ENCODE measurements at places on chromosomes 7 and 10.
A peak's percentile ranks its signal among the peaks of the same experiment; 100 is the strongest.

DNA sequence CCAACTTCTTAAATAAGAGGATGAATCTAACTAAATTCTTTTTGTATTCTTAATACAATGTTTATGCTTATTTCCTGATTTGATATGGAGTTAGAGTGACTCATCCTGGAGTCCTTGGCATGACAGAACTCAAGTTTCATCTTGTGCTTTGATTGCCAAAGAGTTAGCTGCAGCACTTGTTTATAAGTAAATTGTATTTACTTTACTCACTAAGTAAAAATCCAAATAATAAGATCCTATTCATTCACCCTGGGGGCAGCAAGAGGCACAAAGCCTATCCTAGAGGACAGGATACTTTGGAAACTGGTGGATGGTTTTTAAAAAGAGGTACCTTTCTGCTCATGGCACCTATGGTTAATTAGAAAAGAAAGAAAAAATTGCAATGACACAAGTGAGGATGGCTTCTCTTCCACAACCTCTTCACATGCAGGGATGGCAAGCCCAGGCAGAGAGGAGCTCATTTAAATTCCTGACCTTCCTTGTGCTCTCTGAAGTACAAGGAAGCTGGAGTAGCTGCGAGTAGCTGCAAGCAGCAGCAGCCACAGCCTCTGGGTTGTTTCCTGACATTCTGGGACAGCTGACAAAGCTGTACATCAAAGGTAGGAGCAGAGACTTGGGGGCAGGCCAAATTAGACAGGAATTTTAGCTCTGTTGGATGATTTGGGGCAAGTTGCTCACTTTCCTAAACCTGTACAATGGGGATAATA is 28.5 kb upstream of the CROT start:
- no peak for DNase-seq

- DNase-seq = peak; percentile 64
Observed at GRCh38 chr7:100675581-100676350, 2.2 kb downstream of the GNB2 start.

GRCh38 chr10:24418532-24418931 is 209.6 kb downstream of the KIAA1217 start:
- no peak for DNase-seq

GRCh38 chr10:49585387-49585786 is 24.7 kb upstream of the SLC18A3 start:
- DNase-seq = no peak

DNA sequence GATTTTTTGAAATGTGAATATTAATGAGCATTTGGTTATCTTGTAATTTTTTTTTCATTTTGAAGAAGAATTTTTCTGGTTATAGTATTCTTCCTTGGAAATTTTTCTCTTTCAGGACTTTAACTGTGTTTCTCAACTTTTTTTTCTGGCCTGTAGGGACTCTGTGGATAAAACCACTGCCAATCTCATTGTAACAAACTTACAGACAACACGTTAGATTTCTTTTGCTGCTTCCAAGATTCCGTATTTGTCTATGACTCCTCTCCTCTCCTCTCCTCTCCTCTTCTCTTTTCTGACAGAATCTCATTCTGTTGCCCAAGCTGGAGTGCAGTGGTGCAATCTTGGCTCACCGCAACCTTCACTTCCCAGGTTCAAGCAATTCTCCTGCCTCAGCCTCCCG is 19.4 kb upstream of the ZNF92 start:
- DNase-seq = no peak

GRCh38 chr7:6500691-6501090 is 50.6 kb downstream of the GRID2IP start:
- DNase-seq = no peak

GRCh38 chr10:22719406-22720042 is 5.1 kb upstream of the PIP4K2A start:
- DNase-seq = no peak

DNA sequence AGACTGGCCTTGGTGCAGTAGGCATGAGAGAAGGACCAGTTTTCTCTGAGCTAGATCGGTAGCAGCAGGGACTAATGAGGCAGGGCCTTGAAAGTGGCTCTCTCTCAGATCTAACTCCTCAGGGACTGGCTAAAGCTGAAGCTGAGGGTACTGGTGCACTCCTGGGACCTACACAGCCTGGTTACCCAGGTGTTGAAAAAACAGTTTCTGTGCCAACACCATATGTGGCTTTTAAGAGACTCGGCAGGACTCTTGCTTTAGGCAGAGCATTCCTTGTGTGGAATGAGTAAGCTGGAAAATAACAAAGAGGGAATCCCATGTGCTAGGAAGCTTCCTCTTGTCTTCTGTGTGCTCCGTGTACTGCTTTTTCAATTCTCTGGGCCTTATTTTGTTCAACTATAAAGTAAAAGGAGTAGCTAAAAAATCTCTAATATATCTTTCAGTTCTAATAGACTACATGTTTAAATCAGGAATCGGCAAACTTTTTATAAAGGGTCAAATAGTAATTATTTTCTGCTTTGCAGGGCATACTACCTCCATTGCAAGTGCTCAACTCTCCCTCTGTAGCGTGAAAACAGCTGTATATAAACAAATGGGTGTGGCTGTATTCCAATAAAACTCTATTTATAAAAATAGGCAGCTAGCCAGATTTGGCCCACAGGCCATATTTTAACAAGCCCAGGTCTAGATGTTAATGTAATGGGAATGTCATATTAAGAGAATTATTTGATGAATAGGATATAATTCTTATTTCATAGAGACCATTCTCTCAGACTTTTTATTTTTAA is 186.1 kb upstream of the KAT6B start:
- no peak for DNase-seq

GRCh38 chr10:117366741-117367140 is 8.5 kb downstream of the PDZD8 start:
- no peak for DNase-seq

DNA sequence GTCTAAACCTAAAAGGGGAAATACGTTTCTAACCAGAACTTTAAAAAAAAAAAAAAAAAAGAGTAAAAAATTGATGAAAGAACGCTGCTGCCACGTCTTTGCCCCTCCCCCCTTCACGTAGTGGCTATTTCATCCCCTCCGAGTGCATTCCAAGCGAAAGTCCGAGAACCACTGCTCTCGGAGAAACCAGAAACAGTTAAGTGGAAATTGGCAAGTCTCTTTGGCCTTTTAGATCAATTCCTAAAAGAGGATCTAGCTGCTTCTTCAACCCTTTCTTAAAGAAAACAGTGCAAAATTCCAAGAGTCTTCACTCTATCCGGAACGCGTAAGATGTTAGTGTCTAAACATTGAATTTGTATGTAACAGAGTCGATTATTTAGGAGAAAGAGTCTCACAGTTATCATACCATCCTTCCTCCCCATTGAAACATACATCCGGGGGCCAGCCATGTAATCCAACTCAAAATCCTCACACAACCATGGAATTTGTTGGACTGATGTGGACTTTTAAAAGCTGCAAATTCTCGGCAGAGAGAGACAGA is 1.1 kb downstream of the P4HA1 start:
- no peak for DNase-seq

GRCh38 chr10:120931423-120931822 is 80.3 kb downstream of the WDR11 start:
- DNase-seq = no peak

GRCh38 chr10:80760914-80761371 is 223.2 kb downstream of the SH2D4B start:
- no peak for DNase-seq

GRCh38 chr10:111801841-111802240 is 381.7 kb downstream of the GPAM start:
- DNase-seq = no peak

DNA sequence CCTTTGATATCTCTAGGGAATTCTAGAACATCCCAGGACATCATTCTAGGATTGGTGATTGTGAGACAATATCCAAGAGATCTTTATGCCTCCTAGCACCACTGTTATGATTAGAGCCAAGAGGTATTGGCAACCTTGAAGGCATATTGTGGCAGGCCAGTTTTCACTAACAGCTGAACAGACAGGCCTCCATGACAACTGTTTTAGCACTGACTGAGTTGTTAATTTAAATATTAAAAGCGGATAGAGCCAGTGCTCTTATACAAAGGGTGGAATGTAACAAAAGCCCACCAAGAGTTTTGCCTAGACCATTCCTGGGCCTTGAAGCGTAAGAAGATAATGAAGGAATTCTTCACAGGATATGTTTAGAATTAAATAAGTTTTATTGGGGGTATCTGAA is 131.9 kb downstream of the DGKB start:
- no peak for DNase-seq

DNA sequence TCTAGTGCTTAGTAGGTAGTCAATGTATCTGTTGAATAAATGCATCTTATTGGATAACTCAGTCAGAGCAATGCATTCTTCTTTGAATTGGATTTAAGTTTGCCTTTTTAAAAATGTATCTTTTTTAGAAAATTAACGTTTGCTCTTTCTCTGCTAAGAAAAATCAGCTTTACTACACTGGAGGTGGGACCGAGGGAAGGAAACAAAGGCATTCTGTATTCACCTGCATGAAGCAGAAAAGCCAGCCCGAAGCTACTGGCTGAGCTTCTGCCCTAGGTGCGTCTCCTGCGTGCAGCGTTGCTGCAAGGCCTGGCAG is 22.2 kb upstream of the ITGB1 start:
- no peak for DNase-seq

DNA sequence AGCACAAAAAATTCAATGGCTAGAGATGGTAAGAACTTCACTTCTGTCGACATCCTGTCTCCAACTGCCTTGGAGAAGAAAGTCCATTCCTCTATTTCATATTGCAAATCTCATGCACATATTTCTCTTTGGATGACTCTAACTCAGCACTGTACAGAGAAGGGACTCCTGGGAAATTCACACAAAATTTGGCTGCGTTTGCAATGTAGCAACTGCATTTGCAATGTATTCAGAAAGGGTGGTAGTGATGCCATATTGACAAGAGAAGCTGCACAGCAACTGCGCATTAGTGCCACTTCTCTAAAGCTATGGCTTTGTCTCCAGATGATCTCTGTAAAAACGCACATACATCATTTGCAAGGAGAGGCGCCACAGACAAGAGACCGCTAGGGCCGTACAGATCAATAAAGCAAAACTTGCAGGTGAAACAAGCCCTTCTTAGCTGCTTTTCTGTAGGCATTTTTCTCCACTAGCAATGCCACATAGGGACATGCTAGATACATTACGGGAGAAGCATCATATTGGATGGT is 389.5 kb downstream of the TCERG1L start:
- no peak for DNase-seq

DNA sequence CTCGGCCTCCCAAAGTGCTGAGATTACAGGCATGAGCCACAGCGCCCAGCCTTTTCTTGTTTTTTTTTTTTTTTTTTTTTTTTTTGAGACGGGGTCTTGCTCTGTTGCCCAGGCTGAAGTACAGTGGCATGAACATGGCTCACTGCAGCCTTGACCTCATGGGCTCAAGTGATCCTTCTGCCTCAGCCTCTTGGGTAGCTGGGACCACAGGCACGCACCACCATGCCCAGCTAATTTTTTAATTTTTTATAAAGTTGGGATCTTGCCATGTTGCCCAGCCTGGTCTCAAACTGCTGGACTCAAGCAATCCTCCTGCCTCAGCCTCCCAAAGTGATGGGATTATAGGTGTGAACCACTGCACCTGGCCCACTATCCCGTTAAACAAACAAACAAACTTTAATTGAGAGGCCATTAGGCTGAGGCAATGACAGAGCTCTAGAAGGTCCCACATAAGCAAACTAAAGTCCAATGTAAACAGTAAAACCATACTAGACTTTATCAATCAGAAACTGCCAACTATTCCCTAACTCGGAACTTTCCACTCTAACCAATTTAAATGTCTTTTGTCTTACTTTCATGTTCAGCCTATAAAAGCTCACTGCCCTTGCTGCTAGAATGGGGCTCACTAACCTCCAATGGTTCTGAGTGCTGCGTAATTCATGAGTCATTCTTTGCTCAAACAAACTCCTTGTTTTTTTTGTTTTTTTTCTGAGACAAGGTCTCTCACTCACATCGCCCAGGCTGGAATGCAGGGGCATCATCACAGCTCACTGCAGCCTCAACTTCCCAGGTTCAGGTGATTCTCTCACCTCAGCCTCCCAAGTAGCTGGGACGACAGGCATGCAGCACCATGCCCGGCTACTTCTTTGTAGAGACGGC is 1.9 kb downstream of the DHX32 start:
- DNase-seq = no peak

DNA sequence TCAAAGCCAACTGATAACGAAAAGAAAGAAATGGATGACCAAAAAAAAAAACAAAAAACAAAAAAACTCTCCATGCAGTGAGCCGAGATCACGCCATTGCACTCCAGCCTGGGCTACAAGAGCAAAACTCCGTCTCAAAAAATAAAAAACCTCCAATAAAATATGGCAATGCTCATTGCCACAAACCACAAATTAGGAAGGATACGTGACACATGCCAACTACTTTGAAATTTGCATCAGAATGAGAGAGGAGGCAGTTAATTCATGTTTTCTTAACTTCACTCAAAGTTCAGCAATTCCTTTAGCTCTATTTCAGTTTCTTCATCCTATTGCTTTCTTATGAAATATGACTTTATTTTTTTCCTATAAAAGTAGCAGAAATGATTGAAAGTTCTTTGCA is 398.1 kb upstream of the C7orf33 start:
- DNase-seq = no peak

DNA sequence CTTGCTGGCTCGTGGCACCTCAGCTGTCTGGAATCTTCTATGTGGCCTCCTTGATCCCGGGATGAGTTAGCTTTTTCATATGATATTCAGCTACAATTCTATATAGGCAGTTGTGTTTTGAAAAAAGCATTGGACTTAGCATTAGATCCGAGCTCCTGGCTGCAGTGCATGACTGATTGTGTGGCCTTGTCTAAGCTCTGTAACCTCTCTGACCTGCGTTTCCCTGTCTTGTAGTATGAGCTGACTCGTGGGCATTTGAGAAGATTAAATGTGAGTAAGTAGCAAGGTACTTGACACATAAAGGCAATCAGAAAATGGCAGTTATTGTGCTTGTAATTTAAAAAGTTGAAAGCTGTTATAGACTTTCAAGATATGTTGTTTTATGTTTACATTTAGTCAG is 85.9 kb downstream of the CCNY start:
- DNase-seq = no peak

DNA sequence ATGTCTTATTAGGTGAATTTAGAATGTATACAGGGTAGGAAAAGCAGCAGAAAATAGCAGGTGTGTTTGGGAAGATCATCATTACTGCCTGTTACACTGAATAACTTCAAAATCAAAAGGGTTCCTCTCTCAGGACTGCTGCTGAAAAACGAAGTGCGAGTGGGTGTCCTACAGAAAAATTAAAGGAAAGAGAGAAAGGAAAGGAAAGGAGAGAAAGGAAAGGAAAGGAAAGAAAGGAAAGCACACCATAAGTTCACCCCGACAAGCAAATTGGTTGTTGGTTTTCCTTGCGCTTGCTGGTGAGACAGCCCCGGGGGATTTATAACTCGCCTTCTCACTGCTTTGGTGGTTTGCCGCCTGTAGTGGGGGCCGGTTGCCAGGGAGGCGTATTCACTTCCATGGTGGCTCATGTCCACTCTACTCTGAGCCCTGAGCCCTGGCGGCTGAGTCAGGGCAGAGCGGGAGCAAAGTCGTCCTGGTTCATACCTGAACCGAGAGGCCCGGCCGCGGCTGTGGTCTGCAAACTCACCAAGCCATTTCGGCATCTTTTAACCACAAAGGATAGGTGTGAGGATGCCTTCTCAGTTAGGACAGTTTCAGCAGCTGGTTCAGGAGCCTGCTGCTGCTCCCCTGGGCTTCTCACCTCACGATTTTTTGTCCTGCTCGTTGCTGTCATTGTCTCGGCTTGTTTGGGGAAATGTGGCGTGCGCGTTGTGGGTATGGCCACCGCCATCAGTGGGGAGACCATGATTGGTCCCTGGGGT is 26.1 kb downstream of the INPP5A start:
- DNase-seq = no peak

- DNase-seq = no peak
Observed at GRCh38 chr7:67426654-67427053, 430.0 kb downstream of the TYW1 start.

- DNase-seq = no peak
Observed at GRCh38 chr7:47326220-47326619, 255.7 kb downstream of the TNS3 start.
